ENCODE measurements at places on chromosomes 12 and 14.

DNA sequence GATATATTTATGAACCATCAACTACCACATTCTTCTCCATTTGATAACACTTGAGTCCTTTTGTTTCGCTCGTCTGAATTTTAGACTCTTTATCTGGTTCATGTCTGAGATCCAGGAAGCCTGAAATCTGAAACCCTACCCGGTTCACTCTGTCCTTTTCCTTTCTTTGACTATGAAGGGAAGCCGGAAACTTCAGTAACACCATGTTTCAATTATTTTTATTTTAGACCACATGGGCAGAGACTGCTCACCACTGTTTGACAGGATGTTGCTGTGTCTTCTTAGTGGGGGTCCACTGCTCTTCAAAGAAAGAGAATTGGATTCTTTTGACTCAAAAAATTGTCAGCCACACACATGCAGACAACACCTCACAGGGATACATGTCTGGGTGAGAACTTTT lies 331.9 kb upstream of the FLRT2 start:
- DNase-seq: no peak

GRCh38 chr12:1093166-1093751 lies 102.2 kb downstream of the ERC1 start:
- DNase-seq: no peak

GRCh38 chr12:110860833-110861296 lies 14.1 kb downstream of the CCDC63 start:
- no peak for DNase-seq

DNA sequence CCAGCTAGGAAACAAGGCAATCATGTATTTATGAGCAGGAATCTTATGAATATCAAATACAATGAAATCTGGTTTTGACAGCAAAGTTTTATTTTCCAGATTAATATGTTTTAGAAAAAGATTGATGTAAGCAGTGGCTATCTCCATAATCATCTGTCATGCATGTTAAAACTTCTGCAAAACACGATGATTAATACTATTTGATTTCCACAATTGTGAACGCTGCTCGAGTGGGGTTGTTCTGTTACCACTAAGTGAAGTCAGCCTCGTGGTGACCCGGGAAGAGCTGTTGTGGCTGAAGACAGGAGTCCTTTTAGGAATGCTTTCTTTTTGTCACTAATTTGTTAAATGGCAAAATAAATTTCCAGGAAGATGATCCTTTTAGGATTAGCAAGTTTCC lies 9.4 kb downstream of the CFAP251 start:
- DNase-seq: no peak

GRCh38 chr14:79256380-79256779 lies 954.9 kb downstream of the DIO2 start:
- no peak for DNase-seq

- no peak for DNase-seq
These were observed 23.2 kb downstream of the FOS start for GRCh38 chr14:75301666-75302325.

- no peak for DNase-seq
These were observed 29.2 kb upstream of the LHX5 start for GRCh38 chr12:113500782-113501311.

GRCh38 chr14:104103446-104104075 lies 18.1 kb downstream of the ASPG start:
- no peak for DNase-seq

- no peak for DNase-seq
These were observed 5.3 kb upstream of the DICER1 start for GRCh38 chr14:95162641-95163040.

- DNase-seq: no peak
These were observed 12.2 kb downstream of the CLMN start for GRCh38 chr14:95307402-95308041.

DNA sequence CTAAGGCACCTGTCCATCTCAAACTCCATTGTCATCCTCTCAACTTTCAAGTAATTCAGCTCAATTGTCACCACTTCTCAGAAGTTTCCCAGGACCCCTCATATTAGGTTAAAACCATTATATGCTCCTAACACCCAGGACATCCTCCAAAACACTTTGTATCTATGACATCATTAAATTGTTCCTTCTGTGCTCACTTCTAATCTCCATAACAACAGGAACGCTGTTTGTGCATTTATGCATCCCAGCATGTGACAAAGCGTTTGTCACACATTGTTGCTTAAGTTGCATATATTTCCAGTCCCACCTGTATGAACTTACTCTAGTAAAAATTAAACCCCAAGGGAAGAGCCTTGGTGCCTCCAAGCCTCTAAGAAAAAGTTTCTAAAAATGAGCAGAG lies 133.9 kb downstream of the TBX5 start:
- no peak for DNase-seq

DNA sequence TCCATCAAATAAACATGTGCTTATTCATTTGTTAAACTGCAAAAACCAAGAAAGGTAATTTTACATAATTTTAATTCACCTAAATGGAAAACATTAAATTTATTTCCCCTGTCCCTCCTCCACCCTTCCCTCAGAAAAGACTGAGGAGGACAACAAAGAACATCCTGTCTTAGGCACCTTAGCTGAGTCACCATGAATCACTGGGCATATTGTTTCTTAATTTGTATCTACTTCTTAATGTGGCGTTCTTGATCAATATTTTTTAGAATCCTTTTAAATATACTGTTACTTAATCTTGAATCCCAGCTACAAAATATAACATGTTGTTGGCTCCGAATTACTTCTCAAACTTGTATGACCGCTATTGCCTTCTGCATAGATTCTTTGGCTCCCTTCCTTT lies 23.5 kb downstream of the SIX6 start:
- DNase-seq: no peak

DNA sequence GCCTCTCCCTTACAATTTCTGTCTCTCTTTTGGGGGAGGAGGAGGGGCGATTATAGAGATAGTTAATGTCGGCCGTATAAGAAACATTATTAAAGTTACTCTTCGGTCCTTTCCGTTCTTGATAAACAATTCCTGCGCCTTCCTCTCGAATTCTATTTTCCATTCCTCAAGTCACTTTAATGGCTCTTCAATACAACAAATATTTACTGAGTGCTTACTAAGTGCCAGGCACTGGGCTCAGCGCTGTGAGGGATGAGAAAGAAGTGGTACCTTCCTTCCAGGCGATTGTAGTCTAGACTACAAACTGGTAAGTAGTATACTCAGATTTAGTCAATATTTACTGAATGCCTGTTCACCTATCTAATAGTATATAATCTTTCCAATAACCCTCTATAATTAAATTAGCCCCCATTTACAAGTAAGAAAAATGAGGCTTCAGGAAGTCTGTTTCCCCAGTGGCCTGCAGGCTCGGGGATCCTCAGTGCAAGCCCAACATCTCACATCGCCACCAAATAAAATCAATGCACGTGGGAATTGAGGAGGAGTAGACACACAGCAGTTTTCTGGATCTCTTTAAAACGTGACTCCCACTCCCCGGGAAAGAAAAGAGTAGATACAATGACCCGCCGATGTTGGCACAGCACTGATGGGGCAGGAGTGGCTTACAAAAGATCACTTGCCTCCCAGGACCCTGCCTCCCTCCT lies 589 bp upstream of the ZNF219 start:
- DNase-seq: no peak

Measured in NCI-H1048 (cell line).